ENCODE measurements at places on chromosomes 7 and 10.

GRCh38 chr10:123250640-123251039 is 96.4 kb downstream of the BUB3 start:
- no peak for DNase-seq

- peak; percentile 56 for DNase-seq
Measured at GRCh38 chr7:97145068-97145467, 27.6 kb downstream of the SDHAF3 start.

- no peak for DNase-seq
Measured at GRCh38 chr7:29332875-29333855, 138.6 kb downstream of the CHN2 start.

- DNase-seq, result peak; percentile 30
Measured at GRCh38 chr10:24383681-24384106, 174.8 kb downstream of the KIAA1217 start.

GRCh38 chr7:134907000-134907399 is 79.3 kb upstream of the AGBL3 start:
- no peak for DNase-seq

DNA sequence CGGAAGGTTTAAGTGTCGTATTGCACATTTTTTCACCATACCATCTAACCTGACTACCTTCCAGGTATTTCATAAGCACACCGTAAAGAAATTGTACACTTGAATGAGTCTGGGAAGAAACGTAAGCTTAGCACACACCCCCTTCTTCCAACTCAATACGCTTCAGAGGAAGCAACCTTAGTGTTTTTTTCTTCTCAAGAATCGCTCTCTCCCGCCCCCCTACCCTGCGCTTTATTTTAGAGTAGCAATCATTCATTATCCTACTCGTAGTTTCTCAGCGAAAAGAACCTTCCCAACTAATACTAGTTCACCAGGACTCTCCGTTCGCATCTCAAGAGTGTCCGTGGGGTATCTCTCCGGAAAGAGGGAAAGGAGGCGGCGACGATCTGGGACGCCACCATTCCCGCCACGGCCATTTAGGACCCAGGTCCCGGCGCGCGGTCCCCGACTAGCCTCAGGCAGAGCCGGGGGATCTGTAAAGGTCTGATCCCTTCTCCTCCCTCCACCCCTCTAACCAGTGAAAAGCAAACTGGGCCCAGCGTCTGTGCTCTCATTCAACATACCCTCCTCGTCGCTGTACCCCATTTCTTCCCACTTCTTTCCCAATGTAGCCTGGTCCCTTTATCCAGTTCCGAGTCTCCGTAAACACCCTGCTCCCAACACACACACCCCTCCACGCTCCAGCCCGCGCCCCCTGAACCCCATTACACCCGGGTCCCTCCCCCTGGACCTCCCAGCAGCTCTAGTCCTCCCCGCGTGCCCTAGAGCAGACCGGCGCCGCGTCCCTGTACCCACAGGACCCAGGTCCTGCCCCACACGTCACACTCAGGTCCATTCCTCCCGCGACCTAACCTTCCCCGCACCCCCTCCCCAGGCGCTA is 16.0 kb downstream of the MYOZ1 start:
- peak; percentile 31 for DNase-seq

DNA sequence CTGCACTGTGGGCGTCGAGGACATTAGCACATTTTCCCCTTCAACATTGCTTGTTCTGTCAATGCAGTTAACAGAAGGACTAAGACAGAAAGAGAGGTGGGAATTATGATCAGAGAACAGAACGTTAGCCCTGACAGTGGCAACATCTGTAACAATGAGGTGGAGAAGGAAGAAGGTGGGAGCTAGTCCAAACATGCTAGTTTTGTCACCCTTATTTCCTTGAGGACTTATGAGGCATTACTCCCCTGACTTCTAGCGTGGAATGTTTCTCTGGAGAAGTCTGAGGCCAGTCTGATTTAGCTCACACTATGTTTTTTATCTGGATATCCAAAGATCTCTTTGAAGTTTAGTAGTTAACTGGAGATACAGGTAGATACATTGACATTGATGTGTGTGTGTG is 73.4 kb downstream of the ZMYND11 start:
- DNase-seq, result no peak

GRCh38 chr7:157580324-157580723 is 243.5 kb downstream of the DNAJB6 start:
- no peak for DNase-seq

DNA sequence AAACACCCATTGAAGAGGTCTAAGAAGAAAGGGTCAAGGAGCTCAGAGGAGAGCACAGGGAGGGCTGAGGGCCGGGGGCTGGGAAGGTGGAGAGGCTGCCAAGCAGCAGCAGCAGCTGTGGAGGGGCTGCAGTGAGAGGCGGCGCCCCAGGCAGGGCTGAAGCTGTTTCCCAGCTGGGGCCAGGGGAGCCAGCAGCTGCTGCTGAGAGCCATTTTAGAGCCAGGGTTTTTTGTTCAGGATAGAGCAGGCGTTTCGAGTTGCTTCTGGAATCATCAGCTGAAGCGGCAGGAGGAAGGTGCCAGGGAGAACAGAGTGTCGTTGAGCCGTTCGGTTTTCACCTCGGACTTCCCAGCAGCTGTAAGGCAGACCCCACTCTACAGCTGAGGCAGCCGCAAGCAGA is 62.7 kb downstream of the LANCL2 start:
- no peak for DNase-seq

GRCh38 chr10:92644921-92645320 is 44.8 kb upstream of the HHEX start:
- peak; percentile 74 for DNase-seq

DNA sequence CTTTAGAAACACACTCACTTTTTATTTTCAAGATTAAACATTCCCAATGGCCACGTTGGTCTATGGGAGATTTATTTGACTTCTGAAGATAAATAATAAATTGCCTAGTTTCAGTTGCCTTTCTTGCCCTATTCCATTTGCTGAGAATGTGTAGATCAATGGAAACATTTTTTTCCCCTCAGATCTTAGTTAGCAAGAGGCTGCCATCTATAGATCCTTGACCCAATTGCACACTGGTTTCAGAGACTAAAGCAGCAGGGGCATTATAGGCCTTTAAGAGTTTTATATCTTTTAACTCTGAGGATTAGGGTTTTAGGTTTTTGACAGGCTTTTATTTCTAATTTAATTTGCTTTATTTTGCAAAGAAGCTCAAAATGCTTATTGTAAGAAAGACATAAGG is 163.2 kb upstream of the GPR26 start:
- peak; percentile 16 for DNase-seq

DNA sequence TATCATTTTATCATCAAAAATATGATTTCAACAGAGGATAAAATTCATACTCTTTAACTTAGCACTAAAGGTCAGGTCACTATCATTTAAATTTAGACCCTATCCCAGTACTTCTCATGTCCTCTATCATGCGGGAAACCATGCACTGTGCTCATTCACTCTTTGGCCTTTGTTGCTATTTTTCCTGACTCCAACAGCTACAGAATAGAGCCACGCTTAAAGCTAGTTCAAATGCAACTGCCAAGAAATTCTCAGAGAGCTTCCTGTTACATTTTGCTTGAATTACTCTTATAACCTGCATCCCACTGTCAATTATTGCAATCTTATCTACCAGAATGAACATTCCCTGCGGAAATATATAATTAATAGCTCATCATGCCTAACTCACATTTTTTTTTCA is 58.3 kb downstream of the SEMA3A start:
- no peak for DNase-seq

DNA sequence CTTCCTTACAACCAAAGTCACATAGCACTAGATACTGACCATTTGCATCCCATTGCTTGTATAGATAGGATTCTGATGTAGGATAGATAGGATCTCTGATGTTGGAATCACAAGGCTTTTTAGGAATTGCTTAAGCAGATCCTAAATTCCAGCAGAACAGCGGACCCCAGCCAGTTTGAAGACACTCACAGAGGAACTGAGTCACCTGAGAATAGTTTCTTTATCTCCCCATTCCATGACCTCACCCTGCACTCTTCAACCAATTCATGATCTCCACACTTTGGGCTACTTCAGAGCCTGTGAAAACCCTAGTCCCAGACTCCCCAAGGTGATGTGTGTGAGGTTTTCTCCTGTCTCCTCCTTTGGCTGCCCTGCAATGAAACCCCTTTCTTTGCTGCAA is 179.4 kb downstream of the CNTNAP2 start:
- DNase-seq, result no peak

- DNase-seq, result no peak
Measured at GRCh38 chr10:110003524-110003885, 4.3 kb upstream of the ADD3 start.

DNA sequence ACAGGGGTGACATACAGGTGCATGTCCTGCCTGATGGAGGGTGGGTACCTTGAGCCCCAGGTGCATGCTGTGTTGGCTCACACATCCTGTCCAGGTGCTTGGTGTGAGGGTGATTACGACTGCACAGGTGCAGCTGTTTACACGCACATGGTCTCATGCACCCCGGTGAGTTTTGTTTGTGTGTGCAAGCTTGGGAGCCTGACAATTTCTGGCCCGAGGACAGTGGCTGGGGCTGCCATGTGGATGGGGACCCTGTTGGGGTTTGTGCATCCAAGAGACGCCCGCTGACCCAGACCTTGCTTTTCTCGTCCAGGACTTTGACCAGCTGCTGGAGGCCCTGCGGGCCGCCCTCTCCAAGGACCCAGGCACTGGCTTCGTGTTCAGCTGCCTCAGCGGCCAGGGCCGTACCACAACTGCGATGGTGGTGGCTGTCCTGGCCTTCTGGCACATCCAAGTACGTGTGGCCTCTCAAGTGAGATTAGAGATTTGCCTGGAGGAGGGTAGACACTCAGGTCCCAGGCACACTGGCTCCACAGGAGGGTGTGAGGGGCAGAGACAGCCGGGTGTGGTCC is 61.7 kb downstream of the PRF1 start:
- no peak for DNase-seq

- DNase-seq, result no peak
Measured at GRCh38 chr7:16028636-16029035, 342.2 kb upstream of the MEOX2 start.

- DNase-seq, result peak; percentile 61
Measured at GRCh38 chr7:111486472-111487142, 75.7 kb downstream of the IMMP2L start.

DNA sequence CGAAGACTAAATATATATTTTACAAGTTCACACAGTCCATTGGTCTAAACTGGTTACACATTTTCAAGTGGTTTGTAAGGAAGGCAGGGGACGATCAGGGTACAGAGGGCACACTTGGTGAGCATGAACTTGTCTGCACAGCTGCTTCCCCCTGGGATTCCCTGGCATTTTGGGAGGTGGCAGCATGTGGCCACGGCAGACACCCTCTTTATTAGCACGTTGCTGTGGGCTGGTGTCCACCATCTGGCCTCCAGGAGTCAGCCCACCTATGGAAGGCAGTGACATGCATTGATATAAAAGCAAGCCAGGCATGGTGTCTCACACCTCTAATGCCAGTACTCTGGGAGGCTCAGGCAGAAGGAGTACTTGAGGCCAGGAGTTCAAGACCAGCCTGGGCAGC is 350.2 kb downstream of the TYW1 start:
- DNase-seq, result no peak

DNA sequence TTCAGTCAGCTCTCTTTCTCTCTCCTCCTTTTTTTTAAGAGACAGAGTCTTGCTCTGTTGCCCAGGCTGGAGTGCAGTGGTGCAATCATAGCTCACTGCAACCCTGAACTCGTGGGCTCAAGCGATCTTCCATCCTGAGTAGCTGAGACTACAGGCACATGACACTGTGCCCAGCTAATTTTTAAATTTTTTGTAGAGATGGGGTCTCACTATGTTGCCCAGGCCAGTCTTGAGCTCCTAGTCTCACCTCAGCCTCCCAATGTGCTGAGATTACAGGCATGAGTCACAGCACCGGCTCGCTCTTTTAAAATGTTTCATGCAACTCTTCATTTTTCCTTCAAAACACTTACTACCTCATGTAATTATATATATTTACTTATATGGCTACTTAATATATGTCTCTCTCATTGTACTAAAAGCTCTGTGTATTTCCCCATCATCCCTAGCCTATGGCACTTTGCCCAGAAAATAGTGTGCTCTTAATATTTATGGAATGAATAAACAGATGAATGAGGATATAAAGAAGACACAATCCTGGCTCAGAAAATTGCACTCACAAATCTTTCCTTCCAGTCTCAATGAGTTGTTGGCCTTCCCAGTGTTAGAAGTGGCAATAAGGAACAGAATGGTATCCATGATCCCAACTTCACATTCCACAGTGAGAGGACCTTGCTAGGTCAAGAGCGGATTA is 33.9 kb downstream of the EBLN1 start:
- DNase-seq, result no peak

GRCh38 chr7:50552921-50553320 is 12.3 kb downstream of the DDC start:
- peak; percentile 10 for DNase-seq

GRCh38 chr7:69892790-69893189 is 294.5 kb downstream of the AUTS2 start:
- no peak for DNase-seq

DNA sequence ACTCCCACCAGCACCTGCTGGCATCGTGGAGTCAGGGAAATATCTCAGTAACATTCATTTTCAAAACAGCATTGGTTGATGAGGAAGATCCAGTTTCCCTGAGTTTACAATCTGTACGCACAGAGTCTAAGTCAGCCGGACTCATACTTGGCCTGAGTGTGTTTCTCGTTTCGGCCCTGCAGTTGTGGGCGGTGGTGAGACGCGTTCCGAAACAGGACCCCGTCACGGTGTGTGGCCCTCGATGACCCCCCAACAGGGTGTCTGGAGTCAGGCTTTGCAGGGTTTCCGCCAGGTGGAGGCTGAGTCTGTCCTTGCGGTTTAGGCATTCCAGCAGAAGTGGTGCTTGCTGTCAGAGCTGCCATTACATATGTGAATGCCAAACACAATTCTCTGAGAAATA is 317.5 kb downstream of the DNAJB6 start:
- DNase-seq, result no peak

GRCh38 chr7:84104826-84105225 is 89.8 kb downstream of the SEMA3A start:
- no peak for DNase-seq

DNA sequence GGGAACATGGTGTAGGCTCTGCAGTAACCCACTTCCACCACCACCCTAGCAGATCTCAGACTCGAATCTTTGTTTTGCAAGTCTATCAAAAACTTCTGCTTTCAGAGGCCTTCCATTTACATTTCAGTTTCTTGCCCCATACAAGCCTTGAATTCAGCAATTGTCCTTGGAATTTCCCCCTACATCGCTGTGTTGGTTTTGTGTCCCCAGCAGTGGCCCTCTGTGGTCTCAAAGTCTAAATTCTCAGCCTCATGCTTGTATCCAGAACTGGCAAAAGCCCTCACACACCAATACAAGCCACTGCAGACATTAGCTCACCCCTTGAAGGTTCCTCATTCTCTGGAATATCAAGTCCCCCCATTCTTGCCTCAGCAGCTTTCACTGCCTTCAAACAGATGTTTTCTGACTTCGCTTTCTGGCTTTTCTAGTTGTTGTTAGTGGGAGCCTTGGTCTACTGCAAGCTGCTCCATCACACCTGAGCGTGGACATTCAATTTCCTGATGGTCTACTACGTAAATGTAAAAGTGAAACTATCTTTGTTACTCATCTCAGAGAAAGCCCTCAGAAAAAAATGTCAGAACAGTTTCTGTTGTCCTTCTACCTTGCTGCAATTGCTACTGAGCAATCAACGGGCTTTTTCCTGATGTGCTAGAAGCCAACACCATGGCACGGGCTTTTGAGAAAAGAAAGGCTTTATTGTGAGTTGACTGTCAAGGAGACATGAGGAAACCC is 1.8 kb upstream of the NUB1 start:
- DNase-seq, result peak; percentile 72

- no peak for DNase-seq
Measured at GRCh38 chr10:974038-974784, 14.0 kb upstream of the GTPBP4 start.

GRCh38 chr7:68692511-68692910 is 905.8 kb upstream of the AUTS2 start:
- no peak for DNase-seq

Measured in suppressor macrophage (primary cell).